HepG2 (cell line): ENCODE measurements at places on chromosomes 3 and 15. TPM values are rescaled to one million over a fixed set of nuclear protein-coding genes. Genes with fewer than 3 reads are reported as not detected.

- no peak overlapping the region for H3K27ac ChIP-seq
- H3K4me3 ChIP-seq, result no peak overlapping the region
- DNase-seq, result no peak
- H3K27me3 ChIP-seq, result no peaks in the 10 kb centered on the region; the same call in 2 of the 3 replicates
- no peaks in the 10 kb centered on the region for H3K4me1 ChIP-seq
Observed at GRCh38 chr3:132773071-132773619, 50.9 kb upstream of the NPHP3 start.

DNA sequence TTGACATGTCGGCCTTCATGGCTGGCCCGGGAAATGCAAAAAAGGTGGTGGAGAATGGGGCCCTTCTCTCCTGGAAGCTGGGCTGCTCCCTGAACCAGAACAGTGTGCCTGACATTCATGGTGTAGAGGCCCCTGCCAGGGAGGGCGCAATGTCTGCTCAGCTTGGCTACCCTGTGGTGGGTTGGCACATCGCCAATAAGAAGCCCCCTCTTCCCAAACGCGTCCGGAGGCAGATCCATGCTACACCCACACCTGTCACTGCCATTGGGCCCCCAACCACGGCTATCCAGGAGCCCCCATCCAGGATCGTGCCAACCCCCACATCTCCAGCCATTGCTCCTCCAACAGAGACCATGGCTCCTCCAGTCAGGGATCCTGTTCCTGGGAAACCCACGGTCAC lies 23.1 kb upstream of the BSN start:
- DNase-seq, result no peak
- H3K27ac ChIP-seq, result no peak overlapping the region
- peaks cover 7% of the 10 kb centered on the region for H3K4me1 ChIP-seq
- no peaks in the 10 kb centered on the region for H3K27me3 ChIP-seq
- peaks cover 17% of the 10 kb centered on the region for H3K36me3 ChIP-seq

DNA sequence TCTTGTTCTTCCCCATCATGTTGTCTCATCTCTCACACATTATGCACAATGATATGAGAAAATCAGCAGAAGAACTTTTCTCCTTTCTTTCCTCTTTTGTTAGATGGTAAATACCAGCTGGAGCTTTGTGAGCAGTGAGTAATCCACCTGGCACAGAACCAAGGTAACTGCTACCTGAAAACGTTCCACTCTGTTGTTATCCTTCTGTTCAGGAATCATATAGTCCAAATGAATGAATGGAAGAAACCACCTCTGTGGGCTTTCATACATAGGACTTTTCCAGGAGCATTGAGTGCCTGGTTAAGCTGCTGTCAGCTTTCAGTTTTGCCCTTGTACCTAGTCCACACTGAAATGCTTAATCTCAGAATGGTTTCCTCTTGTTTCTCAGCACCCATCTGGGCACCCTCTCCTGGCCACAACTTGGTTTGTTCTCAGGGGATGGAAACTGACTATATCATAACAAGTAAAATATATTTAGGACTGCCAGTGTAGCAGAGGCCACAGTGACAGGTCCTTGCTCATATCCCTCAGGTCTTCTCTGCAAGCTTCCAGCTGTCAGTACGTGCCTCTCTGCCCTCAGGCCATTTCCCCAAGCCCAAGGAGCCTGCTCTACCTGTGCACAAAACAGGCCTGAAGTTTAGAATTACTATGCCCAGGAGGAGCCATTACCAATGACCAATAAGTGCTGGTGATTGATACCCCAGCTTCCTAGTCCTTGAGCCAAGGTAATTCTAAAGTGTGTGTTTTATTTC lies 23.5 kb upstream of the SLC4A7 start:
- peaks cover 31% of the 10 kb centered on the region for H3K4me1 ChIP-seq
- H3K27me3 ChIP-seq, result no peaks in the 10 kb centered on the region
- no peak overlapping the region for H3K4me3 ChIP-seq
- H3K36me3 ChIP-seq, result no peaks in the 10 kb centered on the region
- no peak for DNase-seq

The SPPL2A gene
- 69.9 and 105 TPM in 2 replicates for total RNA-seq

The AADACL2 gene
- not detected in 2 replicates for total RNA-seq
